ENCODE measurements at places on chromosomes 1 and 21. TPM values are rescaled to one million over a fixed set of nuclear protein-coding genes. Genes with fewer than 3 reads are reported as not detected.

TYW3 gene
- polyA plus RNA-seq: 7.6 TPM

PRR9 gene
- polyA plus RNA-seq: not detected

L1TD1 gene
- polyA plus RNA-seq: 1.8 TPM

LCE1F gene
- not detected for polyA plus RNA-seq

AGT gene
- polyA plus RNA-seq: 3.5 TPM

DPH5 gene
- polyA plus RNA-seq: 28.2 TPM

DIRAS3 gene
- not detected for polyA plus RNA-seq

DNA sequence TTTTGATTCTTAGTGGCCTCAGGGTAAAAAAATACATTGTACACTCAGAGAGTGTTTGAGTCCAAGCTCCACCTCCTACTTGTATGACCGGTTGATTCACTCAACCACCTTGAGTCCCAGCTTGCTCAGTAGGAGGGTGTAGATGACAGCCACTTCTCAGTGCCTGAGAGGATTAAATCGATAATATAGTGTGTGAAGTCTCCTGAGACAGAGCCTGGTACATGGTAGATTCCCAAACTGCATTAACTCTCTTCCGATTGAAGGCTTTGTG is 38.4 kb downstream of the NCMAP start:
- DNase-seq: no peak

DNA sequence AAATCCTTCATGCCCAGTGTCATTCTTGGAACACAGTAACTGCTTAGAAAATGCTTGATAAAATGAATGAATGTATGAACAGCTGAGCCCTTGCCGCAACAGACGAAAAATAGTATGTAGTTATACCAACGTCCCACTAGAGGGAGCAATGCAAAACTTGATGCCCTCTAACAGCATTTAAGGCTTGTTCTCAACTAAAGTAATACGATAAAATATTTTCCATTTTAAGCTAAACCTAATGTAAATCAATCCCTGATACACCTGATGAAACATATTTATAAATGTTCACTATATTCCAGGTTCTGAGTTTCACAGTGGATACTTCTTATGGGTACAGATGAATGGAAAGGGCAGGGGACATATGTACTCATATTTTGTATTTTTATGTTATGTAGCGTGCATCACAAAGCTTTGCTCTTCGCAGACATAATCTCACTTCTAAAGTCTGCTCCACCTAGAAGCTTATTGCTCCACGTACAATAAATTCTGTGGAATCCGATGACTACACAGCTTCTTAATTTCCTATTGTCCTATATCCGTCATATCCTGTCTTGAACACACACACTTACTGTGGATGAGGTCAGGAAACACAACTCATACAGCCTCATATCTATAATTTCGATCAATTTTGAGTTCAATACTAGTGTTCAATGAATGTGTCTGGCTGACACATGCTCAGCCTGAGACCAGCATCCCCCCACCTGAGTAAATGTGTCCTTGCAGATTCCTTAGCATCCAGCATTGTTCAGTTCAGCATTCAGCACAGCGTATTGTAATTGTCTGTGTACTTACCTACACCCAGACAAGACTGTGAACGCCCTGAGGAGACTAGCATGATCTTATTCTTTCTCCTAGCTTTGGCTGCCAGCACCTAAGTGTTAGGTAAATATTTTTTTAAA is 4.4 kb upstream of the UTP25 start:
- DNase-seq: no peak

GRCh38 chr1:62712336-62713243 is 24.4 kb upstream of the DOCK7 start:
- DNase-seq: no peak

GRCh38 chr1:110605901-110606656 is at the start of gene KCNA2:
Gene KCNA2 (minus strand): TSS chr1:110606358. CDS start chr1:110604782, 1,576 bp downstream.
- peak; percentile 74 for DNase-seq

DNA sequence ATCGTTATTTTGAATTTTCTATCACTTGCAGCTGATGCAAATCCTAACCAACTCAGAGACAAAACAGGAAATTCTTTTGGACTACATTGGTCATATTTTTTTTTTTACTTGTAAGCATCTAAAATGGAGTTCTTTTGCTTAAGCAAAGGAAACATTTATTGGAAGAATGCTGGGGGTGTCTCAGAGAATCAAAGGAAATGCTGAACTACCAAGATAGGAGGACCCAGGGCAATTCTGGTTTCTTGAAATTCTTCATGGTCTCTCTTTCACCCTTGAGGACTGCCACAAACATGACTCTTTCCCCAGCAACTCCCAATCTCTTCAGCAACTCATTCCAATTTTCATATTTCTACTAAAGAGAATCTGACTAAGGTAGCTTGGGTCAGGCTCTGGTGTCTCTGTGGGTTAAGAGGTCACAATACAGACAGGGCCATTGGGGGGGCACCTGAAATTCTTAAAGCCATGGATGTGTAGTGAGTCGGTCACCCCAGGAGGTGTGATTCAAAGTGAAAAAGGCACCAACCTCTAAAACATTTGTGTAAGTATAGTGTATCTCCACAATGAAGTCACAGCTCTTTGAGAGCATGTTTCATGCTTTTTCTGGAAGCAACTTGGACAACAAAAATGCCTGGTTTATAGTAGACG is 171.1 kb upstream of the FGGY start:
- DNase-seq: no peak

DNA sequence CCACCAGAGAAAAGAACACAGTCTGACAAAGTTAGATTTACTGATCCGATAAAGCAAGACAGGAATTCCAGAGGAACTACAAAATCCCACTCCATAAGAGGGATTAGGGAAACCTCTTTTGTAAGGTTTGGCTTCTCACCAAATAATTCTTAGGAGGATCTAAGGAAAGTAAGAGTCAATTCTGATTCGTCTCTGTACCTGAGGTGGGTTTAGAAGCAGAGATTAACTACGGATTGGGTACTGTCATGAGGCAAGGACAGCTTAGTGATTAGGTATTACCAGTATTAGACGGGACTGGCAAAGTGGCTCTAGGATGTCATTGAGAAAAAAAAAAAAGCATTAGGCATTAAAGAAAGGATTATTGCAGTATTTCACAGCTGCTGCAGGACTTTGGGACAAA is 371.7 kb upstream of the BRINP3 start:
- DNase-seq: no peak

DNA sequence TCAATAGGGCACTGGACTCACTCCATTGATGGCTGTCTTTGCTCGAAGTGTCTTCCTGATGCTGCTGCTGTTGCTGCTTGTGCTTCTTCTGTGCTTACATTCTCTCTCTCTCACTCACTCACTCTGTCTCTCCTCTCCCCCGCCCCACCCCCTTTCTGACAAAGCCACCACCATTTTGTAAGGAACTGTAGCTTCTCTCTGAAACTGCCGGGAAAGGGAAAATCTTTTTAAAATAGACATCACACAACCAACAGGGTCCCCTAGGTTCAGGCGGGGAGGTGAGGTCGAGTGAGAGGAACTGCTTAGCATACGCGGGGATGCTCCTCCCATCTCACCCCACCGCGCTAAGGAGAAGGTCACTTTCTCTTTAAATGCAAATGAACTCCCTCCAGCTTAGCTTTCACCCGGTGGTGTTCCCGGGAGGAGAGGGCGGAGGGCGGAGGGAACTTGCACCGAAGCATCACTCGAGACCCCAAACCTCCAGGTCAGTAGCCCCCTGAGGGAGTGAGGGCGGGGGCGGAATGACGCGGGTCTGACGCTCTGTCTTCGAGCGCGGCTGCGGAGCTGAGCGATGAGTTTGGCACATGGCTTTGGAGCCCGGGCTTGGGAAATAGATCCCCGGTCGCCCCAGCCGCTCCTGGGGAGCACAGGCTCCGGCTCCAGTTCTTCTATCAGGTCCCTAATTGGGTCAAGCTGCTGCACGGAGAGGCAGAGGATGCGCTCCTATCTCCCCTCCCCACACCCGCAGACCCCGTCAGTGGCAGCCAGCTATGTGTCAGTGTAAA is at the start of gene CCDC28B:
CCDC28B (plus strand) TSS at position 370 of the 785 bp plus-strand sequence. CDS start 1,341 bp downstream, outside the sequence.
- peak; percentile 90 for DNase-seq

- no peak for DNase-seq
Observed at GRCh38 chr1:86862920-86863319, 51.0 kb downstream of the SELENOF start.

DNA sequence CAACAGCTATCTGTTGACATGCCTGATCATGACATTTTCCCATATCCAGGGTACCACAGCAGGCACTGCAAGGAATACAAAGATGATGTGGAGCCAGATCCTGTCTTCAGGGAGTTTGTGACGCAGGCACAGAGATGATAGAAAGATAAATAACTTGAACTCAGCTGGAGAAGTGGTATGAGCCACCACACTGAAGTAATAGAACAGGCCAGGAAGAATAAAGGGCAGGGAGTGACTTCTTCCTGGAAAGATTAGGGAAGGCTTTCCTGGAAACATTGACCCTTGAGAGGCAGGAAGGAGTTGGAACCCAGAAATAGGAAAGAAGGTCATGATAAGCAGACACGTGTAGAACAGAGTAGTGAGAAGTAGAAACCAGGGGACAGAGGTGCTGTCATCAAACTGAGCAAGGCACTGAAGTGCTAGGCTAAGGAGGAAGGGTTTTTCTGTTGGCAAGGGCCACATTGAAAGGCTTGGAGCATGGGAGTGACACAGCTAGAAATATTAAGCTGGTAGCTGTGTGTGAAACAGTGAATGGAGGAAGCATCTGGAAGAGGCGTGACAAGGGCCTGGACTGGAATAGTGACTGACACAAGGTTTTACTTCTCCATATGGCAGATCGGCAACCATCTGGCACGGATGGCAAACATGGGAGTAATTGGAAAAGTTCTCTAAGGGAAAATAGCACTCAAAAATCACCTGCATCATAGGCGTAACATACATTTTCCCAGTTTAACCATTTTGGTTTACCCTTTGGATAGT is 68.4 kb downstream of the AK5 start:
- DNase-seq: no peak

DNA sequence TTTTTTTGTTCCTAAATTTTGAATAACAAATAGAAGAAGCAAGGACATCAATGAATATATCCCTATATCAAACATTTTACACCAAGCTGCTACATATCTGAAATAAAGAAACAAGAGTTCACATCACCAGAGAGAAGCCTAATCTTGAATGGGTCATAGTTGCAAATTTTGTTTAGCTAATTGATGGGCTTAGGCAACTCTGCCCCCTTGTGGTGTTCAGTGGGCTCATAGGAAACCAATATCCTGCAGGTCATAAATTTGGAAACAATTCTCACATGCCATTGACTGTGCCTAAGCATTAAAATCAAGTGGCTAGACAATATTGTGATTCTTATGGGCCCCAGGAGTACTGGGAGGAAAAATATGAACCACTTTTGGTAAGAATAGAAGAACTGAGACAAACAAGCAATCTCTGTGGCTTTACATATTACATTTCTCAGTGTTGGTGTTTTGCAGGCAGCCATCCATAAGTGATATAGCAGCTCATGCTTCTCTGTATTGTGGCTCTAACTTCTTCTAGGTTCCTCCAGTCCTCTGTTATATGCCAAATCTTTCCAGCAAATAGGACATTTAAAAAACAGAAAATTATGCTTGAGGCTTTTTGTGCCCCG is 1262.8 kb upstream of the PRMT6 start:
- DNase-seq: no peak

GRCh38 chr1:233514946-233515391 is 98.9 kb upstream of the KCNK1 start:
- DNase-seq: peak; percentile 62

DNA sequence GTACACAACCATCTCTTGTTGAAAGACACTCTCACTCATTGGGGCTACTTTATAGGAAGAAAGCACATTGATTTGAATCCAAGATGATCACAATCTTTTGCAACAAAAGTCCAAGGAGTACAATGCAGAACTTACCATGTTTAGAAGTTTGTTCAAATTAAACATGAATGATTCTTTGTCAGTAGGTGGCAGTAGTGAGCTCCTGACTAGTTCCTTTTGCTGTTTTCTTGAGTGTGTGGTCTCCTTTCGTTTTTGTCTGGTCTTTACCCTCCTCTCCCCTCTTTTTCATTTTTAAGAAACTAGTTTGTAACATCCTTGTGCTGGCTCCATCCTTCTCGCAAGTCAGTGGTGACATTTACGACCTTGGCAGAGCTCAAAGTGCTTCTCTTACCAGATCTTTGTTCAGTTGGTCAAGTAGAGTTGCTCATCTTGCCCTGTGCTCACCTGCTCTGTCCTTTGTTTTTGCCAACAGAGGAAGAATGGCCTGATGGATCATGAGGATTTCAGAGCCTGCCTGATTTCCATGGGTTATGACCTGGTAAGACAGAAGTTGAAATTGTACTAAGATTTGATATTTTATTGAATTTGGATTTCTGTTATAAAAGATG is 35.7 kb upstream of the MTR start:
- no peak for DNase-seq

GRCh38 chr1:115976921-115977498 is 697 bp downstream of the SLC22A15 start:
- DNase-seq: no peak

DNA sequence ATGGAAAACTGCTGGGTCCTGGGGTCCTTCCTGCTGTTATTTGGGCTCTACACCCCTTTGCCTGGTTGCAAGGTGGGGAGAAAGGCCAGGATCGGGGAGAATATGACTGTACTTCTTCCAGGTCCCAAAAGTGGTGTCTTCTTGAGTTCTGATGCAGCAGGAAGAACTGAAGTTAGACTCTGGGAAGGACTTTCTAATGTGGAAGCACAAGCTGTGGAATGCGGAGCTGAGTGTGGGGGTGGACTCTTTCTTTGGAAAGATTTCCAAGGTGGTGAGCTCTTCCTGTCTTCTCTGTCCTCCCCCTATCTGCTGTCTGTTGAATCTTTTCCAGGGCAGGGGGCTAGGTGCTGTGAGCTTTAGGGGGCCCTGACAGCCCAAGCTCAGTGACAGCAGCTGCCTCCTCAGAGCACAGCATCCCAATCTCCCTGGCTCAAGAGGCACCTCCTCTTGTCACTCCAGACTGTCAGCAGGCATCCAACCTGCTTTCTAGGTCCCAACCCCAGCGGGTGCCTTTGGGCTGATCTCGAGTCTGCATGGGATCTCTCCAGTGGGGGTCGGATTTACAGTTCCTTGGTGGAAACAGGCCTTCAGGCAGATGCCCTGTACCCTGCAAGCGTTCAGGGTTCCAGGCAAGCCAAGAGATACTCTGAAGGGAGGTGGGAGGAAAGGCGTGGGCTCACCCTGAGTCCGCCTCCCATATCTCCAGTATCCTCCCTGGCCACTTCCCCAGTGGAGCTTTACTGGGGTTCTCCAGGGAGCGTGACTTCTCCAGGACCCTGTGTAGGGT is 23.2 kb downstream of the ADORA1 start:
- DNase-seq: no peak

GRCh38 chr1:225896937-225897549 is 8.1 kb upstream of the LEFTY1 start:
- no peak for DNase-seq

GRCh38 chr1:219405531-219406331 is 207.2 kb downstream of the ZC3H11B start:
- DNase-seq: no peak

DNA sequence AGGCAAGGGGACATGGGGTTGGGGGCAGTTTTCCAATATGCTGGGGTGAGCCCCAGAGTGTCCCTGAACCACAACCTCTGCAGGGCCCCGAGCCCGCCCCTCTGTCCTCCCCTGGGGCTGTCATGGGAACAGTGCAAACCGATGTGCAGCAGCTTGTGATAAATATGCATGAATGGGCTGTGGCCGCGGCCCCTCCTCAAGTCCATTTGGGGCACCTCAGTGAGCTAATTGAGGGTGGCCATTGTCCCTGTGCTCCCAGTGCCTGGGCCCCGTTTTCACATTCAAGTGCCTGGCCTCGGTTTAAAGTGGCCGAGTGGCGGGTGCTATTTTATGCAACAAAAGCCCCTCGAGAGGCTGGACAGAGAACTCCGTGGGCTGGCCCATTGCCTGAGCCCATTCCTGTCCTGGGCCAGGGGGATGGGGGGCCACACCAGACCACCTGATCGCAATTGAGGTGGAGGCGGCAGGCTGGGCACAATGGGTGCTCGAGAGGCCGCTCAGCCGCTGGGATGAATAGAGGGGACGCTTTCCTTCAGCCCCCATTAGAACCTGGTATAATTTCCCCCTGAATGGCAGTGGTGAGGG is 193.7 kb downstream of the FOXD2 start:
- no peak for DNase-seq

Measured in sigmoid colon (tissue), 7 donors.